Activated CD8-positive, alpha-beta memory T cell treated with anti-CD3 and anti-CD28 coated beads, Interleukin-2, amount 10 ng/mL, durations not matched to agents 7 days and 5 days (primary cell): ENCODE measurements at places on chromosomes 7 and 10.
A peak's percentile ranks its signal among the peaks of the same experiment; 100 is the strongest.

DNA sequence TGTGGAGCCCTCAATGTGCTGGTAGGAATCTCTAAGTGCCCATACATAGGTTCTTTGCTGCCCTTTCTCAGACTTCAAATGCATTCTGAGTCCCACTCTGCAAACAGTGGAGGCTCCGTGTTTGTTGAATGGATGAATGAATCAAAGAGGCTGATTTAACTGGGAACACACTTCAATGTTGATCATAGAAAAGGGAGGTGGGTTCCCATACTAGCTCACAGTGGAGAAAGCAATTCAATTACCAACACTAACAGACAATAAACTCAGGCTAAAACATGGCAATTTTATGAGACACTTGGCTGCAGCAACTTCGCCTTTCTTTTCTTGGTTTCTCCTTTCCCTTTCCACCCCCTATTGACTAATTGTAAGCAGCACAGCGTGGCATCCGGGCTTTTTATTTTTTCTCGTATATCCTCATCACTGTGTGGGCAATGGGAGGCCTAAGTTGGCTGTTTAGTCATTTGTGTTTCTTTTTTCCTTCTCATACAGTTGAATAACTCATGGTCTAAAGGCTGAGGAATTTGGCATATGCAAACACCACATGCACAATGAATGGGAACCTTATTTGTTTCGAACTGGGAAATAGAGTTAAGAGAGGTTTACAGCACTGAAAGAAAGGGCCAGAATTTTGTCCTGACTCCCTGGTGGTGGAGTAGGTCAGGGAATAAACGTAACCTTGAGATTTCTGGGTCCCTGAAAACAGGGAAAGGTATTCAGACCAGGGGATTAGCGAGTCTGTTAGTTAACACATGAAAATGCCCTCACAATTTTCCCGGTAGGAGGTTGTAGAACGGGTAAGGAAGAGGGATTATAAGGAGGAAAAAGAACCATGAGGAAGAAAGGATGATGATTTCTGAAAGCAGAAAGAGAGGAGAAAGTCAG, 858.5 kb downstream of the KCNMA1 start:
- H3K4me3 ChIP-seq: no peak overlapping the region
- no peaks in the 10 kb centered on the region for H3K27me3 ChIP-seq
- H3K4me1 ChIP-seq: no peaks in the 10 kb centered on the region
- H3K36me3 ChIP-seq: no peaks in the 10 kb centered on the region
- DNase-seq: no peak
- H3K27ac ChIP-seq: no peak overlapping the region

DNA sequence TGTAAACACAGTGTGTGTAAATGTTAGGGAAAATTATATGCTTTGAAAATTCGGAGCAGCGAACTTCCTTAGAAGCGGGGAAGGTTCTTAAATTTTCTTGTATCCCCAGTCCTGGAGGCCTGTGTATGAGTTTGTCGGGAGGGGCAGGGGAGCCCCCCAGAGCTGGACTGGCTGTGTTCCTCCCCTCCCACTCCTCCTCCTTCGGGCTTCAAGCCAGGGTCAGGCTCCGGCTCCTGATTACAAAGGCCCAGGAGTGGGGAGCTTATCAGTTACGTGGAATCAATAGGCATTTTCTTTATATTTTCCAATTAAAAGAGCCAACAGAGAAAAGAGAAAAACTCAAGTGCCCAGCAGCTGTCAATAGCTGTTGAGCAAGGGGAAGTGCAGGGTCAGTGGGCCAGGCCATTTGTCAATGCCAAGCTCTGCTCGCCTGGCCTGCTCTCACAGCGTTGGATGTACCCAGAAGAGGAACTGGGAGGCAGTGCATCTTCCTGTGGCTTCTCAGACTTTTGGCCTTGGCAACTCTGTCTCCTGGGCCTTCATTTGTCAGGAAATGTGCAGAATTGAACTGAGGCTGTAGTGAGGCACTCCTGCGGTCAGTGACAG, 156.9 kb upstream of the PCBD1 start:
- H3K4me3 ChIP-seq: no peak overlapping the region
- no peak overlapping the region for H3K27ac ChIP-seq
- no peaks in the 10 kb centered on the region for H3K36me3 ChIP-seq
- H3K4me1 ChIP-seq: no peaks in the 10 kb centered on the region
- no peaks in the 10 kb centered on the region for H3K27me3 ChIP-seq

GRCh38 chr7:27168265-27168947, 3.1 kb upstream of the HOXA9 start:
- peaks cover 87% of the 10 kb centered on the region for H3K27me3 ChIP-seq
- H3K4me3 ChIP-seq: no peak overlapping the region
- H3K27ac ChIP-seq: peak overlapping the region; percentile 40

DNA sequence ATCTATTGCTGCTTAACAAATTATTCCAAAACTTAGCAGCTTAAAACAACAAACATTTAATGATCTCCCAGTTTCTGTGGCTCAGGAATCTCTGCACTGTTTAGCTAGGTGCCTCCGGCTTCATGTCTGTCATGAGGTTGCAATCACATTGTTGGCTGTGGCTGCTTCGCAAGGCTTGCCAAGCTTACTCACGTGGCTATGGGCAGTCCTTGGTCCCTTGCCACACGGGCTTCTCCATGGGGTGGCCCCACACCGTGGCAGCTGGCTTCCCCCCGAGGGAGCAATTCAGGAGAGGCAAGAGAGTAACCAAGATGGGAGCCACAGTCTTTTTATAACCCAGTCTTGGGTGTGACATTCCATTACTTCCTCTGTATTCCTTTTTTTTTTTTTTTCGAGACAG, 67.4 kb downstream of the NEURL1 start:
- H3K27ac ChIP-seq: no peak overlapping the region
- no peak for DNase-seq
- peaks cover 24% of the 10 kb centered on the region for H3K27me3 ChIP-seq
- no peak overlapping the region for H3K4me3 ChIP-seq
- H3K4me1 ChIP-seq: peaks cover 7% of the 10 kb centered on the region
- no peaks in the 10 kb centered on the region for H3K36me3 ChIP-seq

DNA sequence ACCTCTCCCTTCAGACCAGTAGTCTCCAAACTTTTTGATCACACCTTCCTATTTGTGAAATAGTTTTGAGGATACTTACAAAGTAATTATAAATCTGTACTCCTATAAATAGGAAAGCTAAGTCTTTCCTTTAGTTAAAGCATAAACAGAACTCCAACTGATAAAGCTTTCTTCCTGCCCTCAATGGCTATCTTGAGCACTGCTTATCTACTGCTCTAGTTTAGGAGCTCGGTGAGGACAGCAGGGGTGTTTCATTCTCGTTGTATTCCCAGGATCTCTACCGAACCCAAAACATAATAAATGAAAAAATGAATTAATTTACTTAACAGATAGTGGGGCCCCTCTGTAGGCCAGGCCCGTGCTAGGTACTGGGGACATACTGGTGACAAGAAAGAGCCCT, 17.7 kb downstream of the SORBS1 start:
- no peak for DNase-seq
- no peak overlapping the region for H3K4me3 ChIP-seq
- H3K36me3 ChIP-seq: no peaks in the 10 kb centered on the region
- H3K27ac ChIP-seq: no peak overlapping the region
- no peaks in the 10 kb centered on the region for H3K4me1 ChIP-seq

GRCh38 chr10:90204956-90205314, 503.5 kb downstream of the KIF20B start:
- no peak for DNase-seq
- H3K4me1 ChIP-seq: no peaks in the 10 kb centered on the region
- no peak overlapping the region for H3K27ac ChIP-seq
- no peaks in the 10 kb centered on the region for H3K36me3 ChIP-seq
- no peaks in the 10 kb centered on the region for H3K27me3 ChIP-seq
- no peak overlapping the region for H3K4me3 ChIP-seq
